ENCODE measurements at places on chromosomes 11 and 22.

- DNase-seq = no peak
Observed at GRCh38 chr22:41870786-41871185, 37.9 kb downstream of the SREBF2 start.

DNA sequence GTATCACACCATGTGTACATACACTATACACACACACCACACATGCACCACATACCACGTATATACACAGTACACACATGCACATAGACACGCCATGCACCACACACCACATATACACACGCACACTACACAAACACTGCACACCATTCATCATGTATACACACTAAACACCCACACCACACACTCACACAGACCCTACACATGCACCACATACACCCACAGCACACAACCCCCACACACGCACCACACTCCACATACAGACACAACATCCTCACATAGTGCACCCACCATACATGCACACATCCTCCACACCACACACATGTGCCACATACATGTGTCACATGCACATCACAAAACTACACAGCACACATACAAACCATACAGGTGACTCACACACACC lies 397.1 kb downstream of the TBC1D22A start:
- no peak for DNase-seq

DNA sequence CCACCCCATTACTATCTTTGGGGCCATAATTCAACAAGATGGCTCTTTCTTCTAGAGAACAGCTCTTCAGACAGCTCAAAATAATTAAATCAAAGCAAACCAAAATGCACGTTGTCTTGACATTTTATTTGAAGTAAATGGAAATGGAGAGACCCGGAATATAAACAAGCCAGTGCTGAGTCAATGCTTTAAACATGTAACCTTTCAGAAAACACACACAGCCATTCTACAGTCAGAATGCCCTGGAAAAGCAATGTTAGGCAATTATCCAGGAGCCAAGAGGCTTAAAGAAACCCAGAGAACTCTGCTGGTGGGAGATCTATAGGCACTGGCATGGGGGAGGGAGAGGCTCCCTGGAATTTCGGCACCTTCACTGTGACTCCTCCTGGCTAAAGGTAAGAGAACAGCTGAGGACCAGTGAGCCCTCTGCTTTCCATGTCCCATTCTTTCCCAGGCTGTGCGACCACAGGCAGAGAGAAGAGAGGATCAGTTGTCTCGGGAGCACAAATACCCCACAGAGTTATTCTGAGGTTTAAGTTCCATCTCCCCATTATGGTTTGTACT lies 254.0 kb upstream of the CCDC90B start:
- DNase-seq = no peak

- DNase-seq = no peak
Observed at GRCh38 chr11:64415286-64415685, 56.3 kb downstream of the RPS6KA4 start.

- no peak for DNase-seq
Observed at GRCh38 chr11:120715239-120715638, 203.7 kb downstream of the GRIK4 start.

DNA sequence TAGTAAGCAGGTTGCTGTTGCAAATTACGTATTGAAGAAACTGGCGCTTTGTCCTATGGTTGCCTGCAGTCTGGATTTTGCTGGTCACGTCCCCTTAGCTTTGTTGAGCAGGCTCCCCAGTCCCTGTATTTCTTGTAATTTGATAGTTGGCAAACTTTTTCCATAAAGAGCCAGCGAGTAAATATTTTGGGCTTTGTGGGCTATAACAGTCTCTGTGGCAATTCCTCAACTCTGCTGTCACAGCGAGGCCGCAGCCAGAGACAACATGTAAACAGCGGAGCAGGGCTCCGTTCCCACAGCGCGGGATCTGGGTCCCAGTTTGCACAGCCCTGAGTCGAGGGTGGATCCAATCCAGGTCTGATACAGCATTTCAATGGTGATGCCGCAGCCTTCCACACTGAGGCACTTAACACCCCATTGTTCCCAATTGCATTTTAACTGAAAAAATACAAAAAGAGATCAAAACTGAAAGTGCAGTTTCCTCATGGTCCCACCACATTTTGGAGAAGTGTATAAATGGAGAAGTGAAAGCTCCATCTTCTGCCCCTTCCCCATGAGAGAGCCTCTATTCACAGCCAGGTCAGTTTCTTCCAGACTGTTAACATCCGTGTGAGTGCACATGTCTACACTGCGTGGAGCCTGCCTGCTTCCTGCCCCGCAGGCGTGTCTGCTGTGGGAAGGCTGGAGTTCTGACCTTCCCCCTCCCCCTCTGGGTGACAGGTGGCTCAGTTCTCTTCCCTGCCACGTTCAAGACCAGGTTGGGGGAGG lies 89.1 kb downstream of the RPS6KA4 start:
- no peak for DNase-seq

DNA sequence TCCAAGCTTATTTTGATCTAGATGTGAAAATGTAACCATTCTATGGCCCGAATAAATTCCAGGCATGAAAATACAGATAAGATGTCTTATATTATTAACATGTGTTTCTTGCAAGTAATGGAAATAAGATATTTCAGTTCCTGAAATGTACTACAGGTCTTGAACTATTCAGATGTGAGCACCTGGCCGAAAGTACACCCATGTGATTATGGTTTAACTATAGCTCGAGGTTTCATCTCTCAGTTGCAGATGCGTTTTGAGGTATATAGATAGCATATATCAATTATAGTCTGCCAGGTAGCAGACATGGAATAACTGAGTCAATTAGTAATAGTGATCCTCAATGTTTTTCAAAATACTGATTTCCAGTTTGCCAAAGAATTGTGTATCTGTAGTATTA lies 68.3 kb downstream of the DDIAS start:
- no peak for DNase-seq

- no peak for DNase-seq
Observed at GRCh38 chr22:44870021-44870420, 117.6 kb downstream of the ARHGAP8 start.

DNA sequence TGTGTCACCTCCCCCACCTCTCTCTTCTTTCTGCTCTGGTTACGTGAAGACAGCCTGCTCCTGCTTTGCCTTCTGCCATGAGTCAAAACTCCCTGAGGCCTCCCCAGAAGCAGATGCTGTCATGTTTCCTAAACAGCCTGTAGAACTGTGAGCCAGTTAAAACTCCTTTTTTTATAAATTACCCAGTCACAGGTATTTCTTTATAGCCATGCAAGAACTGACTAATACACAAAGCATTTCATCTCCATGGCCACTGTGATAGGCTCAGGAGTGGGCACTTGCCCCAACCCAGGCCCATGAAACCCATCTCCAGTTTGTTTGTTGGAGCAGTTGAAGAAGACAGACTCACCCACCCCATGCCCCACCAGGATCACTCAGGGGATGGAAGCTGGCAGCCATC lies 253.3 kb upstream of the ISX start:
- DNase-seq = no peak

GRCh38 chr11:26227301-26227746 lies 104.6 kb upstream of the ANO3 start:
- DNase-seq = no peak

- DNase-seq = no peak
Observed at GRCh38 chr11:108947654-108948570, 283.0 kb downstream of the DDX10 start.

GRCh38 chr22:37681001-37681424 lies 5.1 kb upstream of the NOL12 start:
- no peak for DNase-seq

DNA sequence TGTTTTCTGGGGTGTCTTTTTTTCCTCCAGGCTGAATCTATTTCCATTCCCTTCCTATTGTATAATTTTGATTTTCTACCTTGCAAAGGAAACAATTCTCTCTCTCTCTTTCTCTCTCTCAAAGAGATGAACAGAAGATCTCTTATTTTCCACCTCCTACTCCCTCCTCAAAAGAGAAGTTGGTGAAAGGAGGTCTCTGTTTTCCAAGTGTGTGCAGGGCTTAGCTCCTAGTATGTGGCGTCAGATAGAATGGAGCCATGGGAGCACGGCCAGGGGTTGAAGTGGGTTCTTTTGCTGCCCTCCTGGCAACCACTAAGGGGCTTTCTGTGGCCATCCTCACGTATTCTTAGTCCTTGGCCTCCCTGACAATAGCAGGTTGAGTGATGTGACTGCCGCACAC lies 480 bp downstream of the TRIM34 start:
- no peak for DNase-seq
